ENCODE measurements at places on chromosomes 1 and 21.
A peak's percentile ranks its signal among the peaks of the same experiment; 100 is the strongest.

DNA sequence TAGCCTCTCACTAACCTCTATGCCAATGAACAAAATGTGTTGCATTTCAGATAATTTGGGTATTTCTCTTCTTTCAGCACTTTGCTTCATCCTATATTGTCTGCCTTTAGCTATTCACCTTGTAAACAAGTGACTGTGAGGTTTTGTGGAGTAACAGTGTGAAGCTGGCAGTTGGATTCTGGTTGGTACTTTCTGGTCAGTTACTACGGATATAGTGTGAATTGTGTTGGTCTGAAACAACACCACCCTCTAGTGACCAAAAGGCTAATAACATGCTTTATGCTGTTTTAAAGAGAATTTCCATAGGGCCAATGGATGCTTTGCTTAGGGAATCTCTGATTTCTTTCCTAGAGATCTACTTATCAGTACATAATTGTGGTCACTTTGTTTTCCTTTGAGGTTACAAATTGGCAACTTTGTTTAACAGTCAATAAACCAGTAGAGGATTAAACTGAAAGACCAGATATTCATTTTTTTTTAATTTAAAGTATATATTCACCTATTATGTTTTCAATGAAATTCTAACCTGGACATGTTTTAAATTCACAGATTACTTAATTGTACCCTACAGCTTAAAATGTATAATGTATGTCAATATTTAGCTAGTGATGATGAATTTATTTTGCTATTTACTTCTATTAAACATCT is 2.5 kb upstream of the PTGER3 start:
- no peak for DNase-seq

DNA sequence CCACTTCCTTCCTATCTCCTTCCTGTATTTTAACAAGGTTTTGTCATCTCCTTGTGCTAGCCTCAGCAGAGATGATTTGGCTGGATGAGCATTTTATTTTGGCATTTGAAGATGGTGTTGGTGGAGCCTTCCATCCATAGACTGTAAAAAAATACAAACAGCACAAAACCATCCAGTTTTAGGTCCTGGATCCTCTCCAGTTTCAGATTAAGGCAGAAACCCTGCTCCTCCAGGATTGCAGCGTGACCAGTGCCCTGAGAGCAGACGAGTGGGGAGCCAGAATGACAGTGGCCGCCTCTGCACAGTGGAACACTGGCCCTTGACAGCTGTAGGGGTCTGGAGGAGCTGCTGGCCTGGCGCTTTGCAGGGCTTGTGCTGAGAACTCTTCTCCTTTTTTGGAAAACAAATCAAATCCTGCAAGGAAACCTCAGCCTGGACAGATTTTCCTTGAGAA is 72.2 kb upstream of the GADD45A start:
- no peak for DNase-seq

DNA sequence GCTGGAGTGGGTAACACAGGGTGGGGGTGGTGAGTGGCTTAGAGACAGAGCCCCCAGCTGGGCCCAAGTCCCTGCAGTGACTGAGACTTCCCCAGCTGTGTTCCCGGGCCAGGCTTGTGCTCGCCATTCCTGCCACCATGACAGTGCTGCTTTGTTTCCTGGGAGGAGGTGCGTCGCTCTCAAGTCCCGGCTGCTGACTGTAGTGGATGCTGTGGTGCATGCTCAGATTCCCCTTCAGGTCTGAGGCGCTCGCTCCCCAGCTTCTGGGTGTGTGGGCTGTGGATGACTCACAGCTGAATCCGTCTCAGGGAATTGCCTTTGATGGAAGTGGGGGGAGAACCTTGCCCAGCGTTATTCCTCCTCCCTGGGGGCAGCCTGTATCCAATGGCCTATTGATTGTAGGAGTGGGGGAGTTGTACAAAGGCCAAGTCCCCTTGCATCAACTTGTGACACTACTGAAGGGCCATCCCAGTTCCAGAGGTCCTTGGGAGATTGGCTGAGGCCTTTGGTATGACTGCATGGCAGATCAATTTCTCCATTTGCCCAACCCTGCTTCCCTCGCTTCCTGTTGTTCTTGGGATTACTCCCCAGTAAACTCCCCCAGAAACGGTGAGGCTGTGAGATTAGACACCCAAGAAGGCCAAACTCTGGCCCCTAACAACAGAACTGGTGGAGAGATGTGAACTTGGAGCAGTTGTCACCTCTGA is 17.8 kb upstream of the POU3F1 start:
- peak; percentile 14 for DNase-seq

DNA sequence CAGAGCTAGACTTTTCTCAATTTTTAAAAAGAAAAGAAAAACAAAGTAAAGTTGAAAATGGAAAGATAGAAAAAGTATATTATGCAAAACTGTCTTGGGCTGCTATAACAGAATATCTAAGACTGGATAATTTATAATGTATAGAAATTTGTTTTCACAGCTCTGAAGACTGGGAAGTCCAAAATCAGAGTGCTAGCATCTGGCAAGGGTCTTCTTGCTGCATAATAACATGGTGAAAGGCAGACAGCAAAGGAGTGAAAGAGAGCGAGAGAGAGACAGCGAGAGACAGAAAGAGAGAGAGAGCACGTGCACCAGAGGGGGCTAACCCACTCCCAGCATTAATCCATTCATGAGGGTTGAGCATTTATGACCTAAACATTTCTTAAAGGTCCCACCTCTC is 59.1 kb upstream of the SPOCD1 start:
- no peak for DNase-seq

DNA sequence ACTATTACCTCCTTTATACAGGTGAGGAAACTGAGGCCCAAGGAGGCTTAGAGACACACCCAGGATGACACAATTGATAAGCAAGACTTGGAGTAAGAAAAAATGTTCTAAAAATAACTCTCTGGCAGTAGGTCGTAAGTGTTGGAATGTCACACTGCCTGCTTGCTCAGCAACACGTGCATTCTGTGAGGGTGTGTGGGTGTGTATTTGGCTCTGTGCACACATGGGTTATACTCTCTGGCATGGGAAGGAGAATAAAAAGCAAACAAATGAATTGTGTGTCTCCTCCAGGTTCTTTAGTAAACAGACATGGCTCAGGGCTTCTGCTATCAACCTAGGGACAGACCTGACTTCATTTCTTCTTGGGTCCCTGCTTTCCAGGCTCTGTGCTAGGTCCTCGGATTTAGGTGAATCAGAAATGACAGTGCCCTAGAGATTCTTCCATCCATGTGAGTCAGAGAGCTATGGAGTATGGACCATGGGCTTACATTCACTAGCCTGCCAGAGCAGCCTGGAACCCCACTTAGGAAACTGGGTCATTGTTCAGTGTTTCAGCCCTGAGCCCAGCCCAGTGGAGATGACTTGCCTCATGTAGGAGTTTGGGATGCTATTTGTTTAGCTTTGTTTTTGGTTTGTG is 72.4 kb downstream of the ELAVL4 start:
- DNase-seq: no peak

GRCh38 chr1:31576743-31577455 is 584 bp downstream of the TINAGL1 start:
- no peak for DNase-seq

- no peak for DNase-seq
Measured at GRCh38 chr1:175480343-175480822, 263.0 kb downstream of the TNR start.

- no peak for DNase-seq
Measured at GRCh38 chr1:22104094-22104493, 38.8 kb downstream of the WNT4 start.

- no peak for DNase-seq
Measured at GRCh38 chr1:13930151-13930550, 230.2 kb downstream of the PRDM2 start.

DNA sequence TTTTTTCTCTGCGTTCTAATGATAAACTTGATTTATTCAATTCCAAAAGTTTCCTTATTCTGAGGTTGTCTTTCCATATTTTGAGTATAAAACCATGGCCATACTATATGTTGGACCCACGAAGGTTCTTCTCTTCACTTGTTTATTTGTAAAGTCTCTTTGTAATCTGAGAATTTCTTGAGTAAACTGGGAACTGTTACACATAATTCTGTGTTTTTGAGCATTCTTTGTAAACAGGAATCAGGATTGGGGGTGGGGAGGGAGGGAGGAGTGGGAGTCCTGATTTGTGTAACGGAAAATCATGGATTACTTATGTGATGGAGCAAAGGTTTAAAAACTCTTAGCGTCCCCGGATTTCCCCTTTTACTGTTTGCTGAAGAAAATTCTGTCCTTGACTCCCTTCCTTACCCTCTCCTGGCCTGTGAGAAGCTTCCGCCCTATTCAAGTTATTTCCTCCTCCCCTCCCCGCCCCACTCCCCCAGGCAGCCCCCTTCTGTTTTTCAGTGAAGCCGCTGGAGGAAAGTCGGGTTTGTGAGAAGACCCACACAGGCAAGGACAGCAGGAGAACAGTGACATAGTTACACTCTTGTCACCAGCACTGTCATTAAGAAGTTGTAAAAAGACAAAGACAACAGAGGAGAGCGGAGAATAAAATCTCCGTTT is 6.4 kb upstream of the NBPF11 start:
- DNase-seq: no peak

DNA sequence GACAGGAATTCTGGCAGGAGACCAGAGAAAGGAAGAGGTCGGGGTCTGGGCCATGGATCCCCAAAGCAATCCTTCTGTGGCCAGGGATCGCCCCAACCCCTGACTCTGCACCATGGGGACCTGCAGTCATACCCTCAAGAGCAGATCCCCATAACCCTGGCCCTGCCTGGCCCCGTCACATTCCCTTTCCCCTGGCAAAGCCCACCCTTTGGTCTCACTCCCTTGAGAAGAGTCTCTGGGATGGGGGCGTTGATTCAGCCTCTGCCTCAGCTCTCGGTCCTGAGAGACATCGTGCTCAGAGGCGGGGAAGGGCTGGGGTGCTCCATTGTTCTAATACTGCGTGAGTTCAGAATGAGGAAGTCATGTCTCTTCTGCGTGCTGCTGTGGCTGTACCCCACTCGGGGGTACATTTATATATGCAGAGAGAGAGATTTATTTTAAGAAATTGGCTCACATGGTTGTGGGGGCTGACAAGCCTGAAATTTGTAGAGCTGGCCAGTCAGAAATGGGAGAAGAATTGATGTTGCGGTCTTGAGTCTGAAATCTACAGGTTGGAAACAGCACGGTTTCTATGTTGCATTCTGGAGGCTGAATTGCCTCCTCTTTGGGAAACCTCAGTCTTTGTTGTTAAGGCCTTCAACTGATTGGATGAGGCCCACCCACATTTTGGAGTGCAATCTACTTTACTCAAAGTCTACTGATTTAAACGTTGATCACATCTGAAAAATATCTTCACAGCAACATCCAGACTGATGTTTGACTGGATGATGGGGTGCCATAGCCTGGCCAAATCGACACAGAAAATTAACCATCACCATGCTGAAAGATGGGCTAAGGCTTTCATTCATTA is 4.2 kb upstream of the PADI2 start:
- no peak for DNase-seq

DNA sequence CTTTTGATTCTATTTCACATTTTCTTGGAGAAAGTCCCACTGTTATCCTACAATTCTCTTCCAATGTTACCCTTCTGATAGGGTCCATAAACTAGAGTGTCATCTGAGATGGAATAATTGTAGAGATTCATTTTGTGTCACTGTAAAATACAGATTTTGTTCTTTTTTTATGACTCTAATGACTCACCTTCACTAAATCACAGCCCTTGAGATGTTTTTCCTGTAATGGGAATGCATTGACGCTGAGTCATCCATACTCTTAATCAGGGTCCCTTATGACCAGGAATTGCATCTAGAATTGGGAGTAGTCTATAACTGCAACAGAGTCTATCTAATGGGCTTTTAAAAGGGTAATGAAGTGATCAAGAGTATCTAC is 315.5 kb downstream of the TGFB2 start:
- no peak for DNase-seq

GRCh38 chr1:174039027-174039426 is 16.9 kb upstream of the RC3H1 start:
- no peak for DNase-seq

DNA sequence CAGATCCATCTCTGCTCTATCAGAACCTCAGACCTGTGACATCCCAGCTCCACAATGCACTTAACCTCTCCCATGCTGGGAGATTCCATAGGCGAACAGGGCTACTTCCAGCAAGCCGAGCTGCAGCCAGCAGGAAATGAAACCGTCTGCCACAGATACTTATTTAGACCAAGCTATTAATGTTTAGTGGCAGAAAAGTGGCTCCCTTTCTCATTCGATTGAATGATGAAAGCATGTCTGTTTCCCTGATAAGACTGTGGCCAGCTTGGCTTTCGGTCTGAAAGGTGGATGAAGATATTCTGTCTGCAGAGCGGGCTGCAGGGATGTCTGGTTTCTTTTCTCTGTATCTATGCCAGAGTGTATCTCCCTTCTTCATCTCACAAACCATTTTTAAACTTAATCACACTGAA is 146.4 kb downstream of the GREM2 start:
- DNase-seq: no peak

GRCh38 chr1:156154317-156154749 is 948 bp downstream of the SEMA4A start:
- DNase-seq: no peak
